ENCODE measurements at places on chromosomes 4 and X.
A peak's percentile ranks its signal among the peaks of the same experiment; 100 is the strongest.

- DNase-seq: no peak
Observed at GRCh38 chr4:83964996-83965541, 429.2 kb downstream of the GPAT3 start.

- no peak for DNase-seq
Observed at GRCh38 chr4:112485930-112486329, 30.1 kb downstream of the NEUROG2 start.

DNA sequence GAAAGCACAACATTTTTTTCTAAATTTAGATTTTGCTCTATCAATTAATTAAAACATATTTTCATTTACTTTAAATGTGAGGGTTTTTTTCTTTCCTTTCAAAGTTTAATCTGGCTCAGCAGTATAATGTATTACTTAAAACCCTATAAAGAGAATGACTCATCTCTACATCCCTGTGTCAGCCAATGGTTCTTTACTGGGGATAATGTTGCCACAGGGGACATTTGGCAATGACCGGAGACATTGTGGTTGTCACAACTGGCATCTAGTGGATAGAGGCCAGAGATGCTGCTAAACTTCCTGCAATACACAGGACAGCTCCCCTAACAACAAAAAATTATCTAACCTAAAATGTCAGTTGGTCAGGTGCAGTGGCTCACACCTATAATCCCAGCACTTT, 53.8 kb downstream of the SYNPO2 start:
- no peak for DNase-seq

DNA sequence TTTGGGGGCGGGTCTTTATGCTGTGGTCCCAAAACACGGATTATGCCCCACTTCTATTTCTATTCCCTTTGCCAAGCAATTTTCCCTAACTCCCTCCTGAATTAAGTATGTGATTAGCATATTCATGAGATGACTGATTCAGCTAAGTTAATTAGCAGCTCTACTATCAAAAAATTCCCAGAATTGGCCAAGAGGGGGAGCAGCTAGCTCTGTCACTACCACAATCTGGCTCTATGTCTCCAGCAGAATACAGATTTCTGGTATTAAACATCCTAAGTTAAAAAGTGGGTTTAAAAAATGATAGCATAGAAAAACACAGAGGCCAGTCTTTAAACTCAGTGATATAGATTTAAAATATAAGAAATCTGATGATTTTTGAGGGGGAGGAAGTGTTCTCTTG, 80.3 kb downstream of the GPC4 start:
- DNase-seq: peak; percentile 32

DNA sequence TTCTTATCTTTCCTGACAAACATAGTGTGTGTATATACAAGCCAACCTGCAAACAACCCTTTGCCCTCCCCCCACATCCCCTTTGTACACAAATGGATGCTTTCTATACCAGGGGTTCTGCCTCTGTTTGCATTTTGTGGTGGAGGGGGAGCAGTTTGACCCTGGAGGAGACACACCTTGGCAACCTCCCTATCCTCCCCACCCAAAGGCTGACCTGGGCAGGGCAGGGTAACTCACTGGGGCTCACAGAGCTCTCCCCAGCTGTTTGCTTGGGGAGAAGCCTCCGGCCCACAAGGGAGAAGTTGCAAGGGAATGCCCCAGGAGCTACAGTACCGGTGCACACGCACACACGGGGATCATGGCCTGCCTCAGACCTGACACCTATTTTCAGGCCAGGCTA, 372.6 kb downstream of the BCOR start:
- DNase-seq: no peak

- peak; percentile 16 for DNase-seq
Observed at GRCh38 chrX:152817078-152817764, 13.3 kb downstream of the CETN2 start.

- no peak for DNase-seq
Observed at GRCh38 chr4:55989766-55990165, 41.0 kb downstream of the CEP135 start.

DNA sequence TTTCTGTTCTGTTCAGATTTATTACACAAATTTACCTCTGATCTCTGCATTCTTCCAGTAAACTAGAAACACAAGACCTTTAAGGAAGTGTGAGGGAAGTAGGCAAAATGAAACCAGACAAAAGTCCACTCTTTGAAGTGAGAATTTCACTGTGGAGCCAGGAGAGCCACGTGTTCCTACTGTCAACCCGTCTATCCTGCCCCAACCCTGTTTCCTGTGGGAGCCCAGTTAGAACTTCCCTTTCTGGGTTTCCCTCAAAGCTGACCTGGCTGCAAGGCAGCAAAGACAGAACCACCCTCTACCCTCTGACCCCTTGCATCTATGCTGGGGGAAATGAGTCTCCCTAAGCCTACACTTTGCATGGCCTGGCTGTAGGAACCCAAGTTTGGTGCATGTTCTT, 40.0 kb downstream of the TMEM144 start:
- DNase-seq: no peak

GRCh38 chrX:3567686-3568085, 145.8 kb downstream of the PRKX start:
- no peak for DNase-seq

All from hippocampal formation (tissue), 2 donors.